ENCODE measurements at places on chromosomes 2 and 18.

GRCh38 chr2:226115832-226116200 is 683.8 kb downstream of the IRS1 start:
- no peak for DNase-seq

GRCh38 chr2:96167407-96168013 is 22.3 kb upstream of the DUSP2 start:
- DNase-seq: no peak

DNA sequence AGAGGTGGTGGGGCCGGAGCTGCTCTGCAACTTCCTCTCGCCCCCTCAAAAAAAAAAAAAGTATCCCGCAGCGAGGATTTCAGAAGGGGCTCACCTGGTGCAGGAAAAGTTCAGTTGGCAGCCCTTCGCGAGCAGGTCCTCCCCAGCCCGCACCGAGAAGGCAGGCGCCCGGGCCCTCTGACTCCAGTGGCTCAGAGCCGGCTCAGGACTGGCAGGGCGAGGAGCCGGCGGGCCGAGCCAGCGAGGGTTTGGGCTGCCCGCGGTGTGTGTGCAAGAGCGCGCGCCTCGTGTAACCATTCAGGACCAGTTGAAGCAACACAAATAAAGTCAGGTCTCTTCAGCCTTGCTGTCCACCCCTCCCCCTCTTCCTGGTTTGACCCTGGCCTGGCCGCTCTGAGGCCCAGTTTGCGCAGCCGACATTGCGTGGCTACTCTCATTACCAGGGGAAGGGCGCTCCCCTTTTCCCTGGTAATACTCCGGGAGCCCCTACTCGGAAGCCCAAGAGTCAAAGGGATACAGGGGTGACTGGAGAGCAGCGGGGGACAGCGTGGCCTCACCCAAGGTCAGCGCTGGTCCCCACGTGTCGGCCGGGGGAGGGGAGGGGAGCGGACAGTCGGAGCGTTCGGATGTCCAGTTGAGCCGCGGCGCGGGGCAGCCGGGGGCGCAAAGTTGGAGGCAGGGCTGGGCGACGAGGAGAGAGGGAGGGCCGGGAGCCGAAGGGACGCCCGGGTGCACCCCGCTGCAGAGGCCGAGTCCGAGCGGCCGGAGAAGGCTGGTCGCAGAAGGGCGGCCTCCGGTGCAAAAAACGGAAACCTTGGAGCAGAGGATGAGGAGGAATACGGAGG is 12.3 kb downstream of the EN1 start:
- DNase-seq: peak; percentile 30

DNA sequence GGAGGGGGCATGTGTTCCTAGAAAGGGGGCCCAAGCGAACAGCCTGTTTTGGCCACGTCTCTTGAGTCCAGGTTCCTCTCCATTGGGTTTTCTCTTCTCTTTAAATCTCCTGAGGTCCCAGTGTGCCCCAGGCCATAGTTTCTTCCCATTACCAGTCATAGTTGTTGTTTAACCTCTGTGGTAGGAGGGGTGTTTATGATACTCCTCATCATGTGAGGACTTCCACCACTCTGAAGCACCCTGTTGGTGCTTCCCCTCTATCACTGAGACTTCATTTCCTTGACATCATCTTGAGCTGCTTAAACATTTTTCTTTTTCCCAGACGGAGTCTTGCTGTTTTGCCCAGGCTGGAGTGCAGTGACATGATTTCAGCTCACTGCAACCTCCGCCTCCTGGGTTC is 45.9 kb downstream of the WIPF1 start:
- no peak for DNase-seq

- DNase-seq: no peak
Measured at GRCh38 chr18:24567199-24567598, 106.8 kb downstream of the HRH4 start.

DNA sequence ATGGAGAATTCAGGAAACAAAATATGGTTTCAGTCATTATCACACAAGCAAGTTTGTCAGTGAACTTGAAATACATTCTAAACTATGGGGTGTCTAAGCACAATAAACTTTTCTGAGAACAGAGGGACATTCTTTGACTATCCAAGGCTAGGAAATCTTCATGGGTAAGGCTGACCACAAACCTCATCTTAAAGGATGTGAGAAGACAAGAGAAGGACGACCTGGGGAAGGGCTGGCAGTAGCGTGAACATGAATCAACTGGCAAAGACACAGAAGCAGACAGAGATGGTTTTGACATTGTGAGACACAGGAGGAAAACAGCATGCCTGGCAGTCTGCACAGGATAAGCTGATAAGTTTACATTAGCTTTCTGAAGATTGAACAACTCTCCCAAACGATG is 752.4 kb upstream of the SLC8A1 start:
- DNase-seq: no peak

- no peak for DNase-seq
Measured at GRCh38 chr2:190365499-190366204, 22.3 kb downstream of the INPP1 start.

DNA sequence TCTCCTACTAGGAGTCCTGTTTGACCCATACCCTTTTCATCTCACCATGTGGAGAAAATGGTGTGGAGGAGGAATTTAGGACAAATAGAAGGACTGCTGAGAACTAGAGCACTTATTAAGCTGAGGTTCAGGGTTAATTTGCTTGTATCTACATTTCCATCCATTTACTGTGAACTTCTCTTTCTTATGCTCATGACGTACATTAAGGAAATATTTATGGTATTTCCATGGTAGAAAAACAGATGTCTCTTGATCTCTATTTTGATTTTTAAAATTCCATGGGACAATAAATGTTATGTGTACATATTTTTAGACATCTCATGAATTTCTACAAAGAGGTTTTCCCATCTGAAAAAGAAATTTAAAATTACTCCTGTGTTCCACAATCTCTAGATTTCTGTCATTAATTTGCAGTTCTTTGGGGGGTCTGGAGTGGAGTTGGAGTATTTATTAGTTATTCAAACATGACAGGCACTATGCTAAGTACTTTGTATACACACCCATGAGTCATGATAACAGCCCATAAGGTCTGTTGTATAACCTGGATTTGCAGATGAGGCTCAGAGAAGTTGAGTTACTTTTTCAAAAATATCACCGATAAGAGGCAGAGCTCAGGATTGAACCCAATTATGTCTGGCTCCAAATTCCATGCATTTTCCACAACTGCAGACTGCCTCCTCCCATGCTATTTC is 112.6 kb downstream of the COPS8 start:
- DNase-seq: no peak

- DNase-seq: no peak
Measured at GRCh38 chr2:118769707-118770400, 77.6 kb downstream of the EN1 start.

DNA sequence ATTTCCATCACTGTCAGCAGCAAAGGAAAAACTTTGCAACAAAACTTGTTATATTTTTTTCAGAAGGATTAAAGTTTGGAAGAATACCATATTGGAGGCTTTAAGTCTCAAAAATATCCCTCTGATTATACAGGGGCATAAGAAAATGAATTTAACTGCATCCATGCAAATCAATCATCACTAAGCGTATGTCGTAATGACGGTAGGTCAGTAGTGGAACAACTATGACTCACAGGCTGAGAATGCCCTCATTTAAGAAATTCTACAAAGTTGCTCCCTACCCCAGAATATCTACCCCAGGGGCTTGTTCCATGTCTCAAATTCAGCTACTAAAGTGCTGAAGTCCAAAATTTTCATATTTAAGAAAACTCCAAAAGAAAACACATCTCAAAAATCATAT is 12.5 kb upstream of the NAB1 start:
- no peak for DNase-seq

GRCh38 chr2:152715112-152715511 is 2.1 kb downstream of the PRPF40A start:
- no peak for DNase-seq

DNA sequence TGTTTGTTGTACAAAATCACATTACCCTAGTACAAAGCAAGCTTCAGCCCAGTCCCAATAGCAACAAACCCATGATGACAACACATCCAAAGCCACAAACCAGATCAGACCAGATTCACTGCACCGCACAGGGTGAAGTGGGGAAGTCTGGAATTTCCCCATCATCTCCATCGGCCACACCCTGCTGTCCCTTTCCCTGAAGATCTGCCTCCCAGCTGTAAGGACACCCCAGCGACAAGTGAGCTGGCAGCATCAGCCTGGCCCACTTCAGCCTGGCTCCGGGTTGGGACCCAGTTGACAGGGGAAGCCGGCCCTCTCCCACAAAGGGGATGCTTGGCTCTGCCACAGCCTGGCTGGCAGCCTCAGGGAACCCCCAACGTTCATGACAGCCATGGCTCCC is 207.6 kb downstream of the MGAT5 start:
- DNase-seq: no peak

GRCh38 chr18:51279367-51279984 is 82.0 kb upstream of the MEX3C start:
- DNase-seq: no peak

- no peak for DNase-seq
Measured at GRCh38 chr2:217907266-217907665, 95.5 kb downstream of the TNS1 start.

Data from stimulated activated CD8-positive, alpha-beta memory T cell treated with anti-CD3 and anti-CD28 coated beads, Interleukin-4, amount 100 ng/mL, for 48 hours (primary cell).